Cortex of kidney (tissue), 1 donor: ENCODE measurements at places on chromosomes 7 and 10.

DNA sequence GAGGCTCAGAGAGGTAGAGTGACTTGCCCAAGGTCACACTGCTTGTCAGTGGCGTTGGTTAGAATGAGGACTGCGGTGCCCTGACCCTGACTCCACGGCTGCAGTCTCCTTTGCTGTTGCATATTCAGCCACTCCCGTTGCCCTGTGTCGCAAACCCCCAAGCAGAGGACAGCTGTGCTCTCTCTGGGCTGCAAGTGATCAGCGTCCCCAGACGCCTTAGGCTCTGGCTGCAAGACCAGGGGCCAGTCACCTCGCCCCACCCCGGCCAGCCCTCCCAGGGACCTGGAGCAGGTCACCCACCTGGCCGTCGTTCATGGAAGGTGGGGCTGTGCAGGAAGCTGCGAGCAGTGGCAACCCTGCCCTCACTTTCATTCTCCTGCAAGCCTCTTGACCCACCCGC is 51.7 kb upstream of the NANOS1 start:
- no peak for DNase-seq

- no peak for DNase-seq
Observed at GRCh38 chr10:11057994-11058393, 40.3 kb downstream of the CELF2 start.

GRCh38 chr10:34135515-34135914 is 679.6 kb downstream of the PARD3 start:
- DNase-seq: no peak

GRCh38 chr7:158760936-158761335 is 56.3 kb upstream of the NCAPG2 start:
- DNase-seq: no peak

DNA sequence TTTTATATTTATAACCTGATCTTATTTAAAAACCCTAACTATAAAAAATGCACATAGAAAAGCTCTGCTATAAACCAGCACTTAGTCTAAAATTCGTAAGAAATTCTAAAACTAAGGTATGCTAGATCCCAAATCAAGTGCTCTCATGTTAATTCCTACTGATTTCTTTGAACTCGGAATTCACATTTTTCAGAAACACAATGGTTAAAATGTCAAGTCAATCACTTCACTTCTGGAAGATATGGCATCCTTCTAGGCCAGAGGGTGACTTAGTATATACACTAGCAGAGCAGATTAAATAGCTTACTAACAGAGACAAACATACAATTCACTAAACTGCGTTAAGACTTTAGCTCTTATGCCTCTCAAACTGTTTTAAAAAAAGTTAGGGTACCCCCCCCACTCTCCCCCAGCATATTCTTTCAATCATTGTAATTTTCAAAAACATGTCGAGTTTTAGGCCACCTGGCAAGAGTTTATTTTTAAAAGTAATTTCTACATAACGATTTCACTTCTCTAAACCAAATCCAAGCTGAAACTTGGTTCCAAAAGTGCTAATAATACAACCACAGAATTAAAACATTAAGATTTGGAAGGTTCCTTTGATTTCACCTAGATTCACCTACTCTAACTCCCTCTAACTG is 129.4 kb downstream of the NRBF2 start:
- no peak for DNase-seq

DNA sequence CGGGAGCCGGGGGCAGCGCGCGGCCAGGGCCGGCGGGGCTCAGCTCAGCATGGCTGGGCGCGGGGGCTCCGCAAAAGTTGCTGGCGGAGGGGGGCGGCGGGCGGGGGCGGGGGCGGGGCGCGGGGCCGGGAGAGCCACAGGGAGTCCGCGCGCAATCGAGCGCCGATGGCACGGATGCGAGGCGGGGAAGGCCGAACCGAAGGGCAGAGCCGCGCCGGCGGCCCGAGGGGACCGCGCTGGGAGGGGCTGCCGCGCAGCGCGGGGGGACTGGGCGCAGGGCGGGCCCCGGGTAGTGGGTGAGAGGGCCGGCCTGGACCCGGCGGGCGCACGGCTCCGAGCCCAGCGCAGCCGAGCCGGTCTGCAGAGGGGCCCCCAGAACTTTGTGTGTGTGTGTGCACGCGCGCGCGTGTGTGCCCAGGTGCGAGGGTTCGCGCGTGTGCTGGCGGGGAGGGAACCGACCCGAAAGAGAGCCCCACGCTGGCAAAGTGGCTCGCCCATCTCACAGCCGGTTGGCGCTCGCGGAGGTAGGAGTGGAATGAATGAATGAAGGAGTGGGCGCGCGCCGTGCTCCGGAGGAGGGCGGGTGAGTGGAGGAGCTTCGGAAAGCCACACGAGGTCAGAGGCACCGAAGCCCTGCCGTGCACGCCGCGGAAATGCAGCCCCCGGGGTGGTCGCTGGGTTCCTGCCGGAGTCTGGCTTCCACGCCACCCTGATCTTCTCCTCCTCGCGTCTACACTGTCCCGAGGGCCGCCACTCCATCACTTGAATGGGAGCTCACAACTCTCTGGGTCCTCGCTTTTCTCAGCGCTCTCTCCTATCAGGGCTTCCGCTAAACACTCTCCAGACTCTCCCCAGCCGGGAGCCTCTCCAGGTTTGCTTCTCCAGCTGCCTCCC is at the start of gene HIPK2:
Gene HIPK2 (minus strand): TSS at position 51 of the 894 bp plus-strand sequence. CDS start 375 bp downstream, outside the sequence.
- no peak for DNase-seq

DNA sequence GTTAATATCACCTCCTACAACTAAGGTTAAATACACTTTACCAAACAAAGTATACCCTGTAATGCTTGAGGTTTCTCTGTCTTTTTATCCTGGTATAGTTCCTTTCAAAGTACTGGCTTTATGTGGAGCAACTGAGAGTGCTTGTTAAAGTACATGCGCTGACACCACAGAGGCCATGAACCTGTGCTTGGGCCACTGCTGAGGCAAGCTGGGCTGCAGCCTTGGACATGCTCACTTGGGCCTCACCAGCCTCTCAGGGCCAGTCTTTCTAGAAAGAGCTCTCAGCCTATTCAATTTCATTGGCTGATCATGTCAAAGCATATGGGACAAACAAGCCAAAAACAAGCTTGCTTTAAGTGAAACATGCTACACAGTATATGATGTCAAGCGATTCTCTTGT is 126.1 kb upstream of the DNAJB12 start:
- DNase-seq: no peak

- DNase-seq: no peak
Observed at GRCh38 chr10:125263551-125263950, 103.2 kb upstream of the CTBP2 start.

DNA sequence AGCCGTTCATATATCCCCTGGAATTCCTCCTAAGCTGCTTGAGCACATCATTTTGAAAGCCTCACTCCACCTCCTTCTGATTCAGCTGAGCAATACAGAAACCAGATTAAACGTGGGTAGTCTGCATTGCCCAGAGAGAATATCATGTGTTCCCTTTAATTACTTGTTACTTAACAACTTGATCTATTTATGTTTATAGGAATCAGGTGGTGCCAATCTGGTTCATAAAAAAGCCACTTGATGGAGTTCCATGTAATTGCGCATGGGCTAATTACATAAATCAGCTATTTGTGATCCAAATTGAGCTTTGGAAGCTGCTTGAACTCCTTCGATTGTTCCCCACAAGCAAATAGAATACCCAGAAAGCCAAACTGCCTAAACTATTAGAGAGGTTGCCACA is 114.7 kb upstream of the ADCY1 start:
- DNase-seq: no peak

GRCh38 chr10:3353235-3353634 is 180.7 kb upstream of the PITRM1 start:
- no peak for DNase-seq

GRCh38 chr10:6574664-6575176 is 5.4 kb downstream of the PRKCQ start:
- DNase-seq: no peak

GRCh38 chr10:123512901-123513775 is 153.0 kb upstream of the GPR26 start:
- DNase-seq: no peak

GRCh38 chr10:100562008-100562672 is 26.4 kb downstream of the HIF1AN start:
- no peak for DNase-seq

DNA sequence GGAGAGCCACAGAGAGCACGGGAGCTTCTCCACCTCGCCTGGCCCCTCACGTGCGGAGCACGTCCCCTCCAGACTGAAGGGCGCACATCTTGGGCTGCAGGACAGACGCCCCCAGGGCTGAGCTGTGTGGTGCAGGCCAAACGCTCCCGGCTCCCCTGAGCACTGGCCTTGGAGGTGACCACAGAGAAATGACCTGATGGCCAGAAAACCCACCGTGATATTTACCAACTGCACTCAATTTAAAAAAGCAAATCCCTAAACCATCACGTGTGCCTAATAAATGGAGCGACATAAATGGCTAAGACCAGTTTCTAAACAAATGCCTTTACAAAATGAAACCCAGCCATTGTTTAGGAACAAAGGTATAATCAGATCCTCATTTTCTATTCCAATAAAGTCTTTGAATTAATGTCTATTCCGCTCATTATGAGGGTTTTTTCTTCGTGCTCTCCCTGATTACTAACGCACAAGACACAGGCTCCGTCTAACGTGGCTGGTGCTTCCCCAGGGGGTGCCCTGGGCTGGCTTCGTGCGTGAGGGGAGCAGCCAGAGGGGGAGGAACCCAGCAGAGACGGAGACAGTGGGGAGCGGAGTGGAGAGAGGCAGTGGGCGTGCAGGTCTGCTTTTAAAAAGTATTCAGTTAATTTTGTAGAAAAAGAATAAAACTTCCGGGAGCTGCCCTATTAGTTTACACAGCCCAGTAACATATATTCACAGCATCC is 190.3 kb downstream of the DNAJB6 start:
- no peak for DNase-seq

GRCh38 chr7:103569621-103570305 is 123.8 kb upstream of the SLC26A5 start:
- DNase-seq: no peak

GRCh38 chr7:21355406-21355874 is 72.4 kb upstream of the SP4 start:
- no peak for DNase-seq

DNA sequence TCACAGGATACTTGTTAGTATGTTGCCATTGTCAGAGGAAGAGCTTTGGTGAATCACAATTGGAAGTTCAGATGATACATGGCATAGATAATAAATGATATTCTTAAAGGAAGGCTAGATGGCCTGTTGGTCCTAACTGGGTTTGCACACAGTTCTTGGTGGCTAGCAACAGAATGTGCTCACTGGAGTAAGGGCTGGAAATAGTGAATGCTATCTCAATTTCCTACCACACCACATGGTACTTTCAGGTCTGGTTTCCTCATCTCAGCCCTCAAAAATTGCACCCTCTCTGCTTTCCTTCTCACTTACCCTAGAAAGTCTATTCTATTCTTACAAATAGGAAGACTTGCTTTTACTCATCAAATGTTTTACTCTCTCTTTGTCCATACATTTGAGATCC is 622.5 kb downstream of the ANKRD7 start:
- no peak for DNase-seq

- no peak for DNase-seq
Observed at GRCh38 chr10:103748020-103748419, 107.4 kb downstream of the SH3PXD2A start.

GRCh38 chr10:22389856-22390589 is 44.7 kb downstream of the SPAG6 start:
- DNase-seq: no peak

GRCh38 chr10:3484306-3485056 is 300.5 kb downstream of the KLF6 start:
- no peak for DNase-seq

- no peak for DNase-seq
Observed at GRCh38 chr10:90504172-90504571, 353.7 kb downstream of the HTR7 start.

DNA sequence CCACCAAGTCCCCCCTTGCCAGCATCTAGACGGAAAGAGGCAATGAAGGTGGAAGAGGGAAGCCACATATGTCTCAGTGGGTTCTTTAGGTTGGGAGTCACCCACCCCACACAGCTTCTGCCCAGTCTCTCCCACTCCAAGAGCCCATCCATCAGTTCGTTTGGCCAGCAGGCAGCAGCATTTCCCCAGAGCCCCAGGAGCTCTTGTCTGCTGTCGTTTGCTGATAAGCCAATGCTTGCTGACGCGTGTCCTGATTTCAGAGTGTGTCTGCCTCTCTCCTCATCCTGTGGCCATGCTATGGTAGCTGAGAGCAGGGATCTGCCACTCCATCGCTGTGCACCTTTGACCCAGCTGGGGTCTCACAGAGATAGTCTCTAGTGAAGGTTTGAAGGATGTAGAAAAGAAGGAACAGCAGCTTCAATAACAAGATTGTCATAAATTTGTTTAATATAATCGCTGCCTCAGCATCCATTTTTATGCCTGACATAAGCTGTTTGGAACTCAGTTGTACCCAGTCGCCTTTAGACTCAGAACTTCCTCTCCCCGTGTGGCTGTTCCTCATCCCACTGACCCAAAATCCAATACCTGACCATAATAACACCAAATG is 39.4 kb upstream of the GDF10 start:
- no peak for DNase-seq

DNA sequence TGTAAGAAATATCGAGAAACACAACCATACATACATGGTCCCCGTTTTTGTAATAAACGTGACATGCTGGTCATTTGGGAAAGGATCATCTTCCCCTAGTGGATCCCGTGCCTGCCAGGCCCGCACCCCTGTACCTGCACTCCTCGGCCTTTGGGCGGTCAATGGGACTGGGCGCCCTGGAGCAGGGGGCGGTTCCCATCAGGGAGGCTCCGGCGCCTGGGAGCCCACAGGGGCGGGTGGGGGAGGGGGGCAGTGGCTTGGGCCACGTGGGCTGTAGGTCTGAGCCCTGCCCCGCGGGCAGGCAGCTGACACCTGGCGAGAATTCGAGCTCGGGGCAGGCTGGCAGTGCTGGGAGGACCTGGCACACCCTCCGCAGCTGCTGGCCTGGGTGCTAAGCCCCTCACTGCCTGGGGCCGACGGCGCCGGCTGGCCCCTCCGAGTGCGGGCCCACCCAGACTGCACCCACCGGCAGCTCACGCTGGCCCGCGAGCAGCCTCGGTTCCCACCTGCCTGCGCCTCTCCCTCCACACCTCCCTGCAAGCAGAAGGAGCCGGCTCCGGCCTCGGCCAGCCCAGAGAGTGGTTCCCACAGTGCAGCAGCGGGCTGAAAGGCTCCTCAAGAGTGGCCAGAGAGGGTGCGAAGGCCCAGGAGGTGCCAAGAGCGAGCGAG is 361.6 kb upstream of the GRM3 start:
- DNase-seq: no peak

DNA sequence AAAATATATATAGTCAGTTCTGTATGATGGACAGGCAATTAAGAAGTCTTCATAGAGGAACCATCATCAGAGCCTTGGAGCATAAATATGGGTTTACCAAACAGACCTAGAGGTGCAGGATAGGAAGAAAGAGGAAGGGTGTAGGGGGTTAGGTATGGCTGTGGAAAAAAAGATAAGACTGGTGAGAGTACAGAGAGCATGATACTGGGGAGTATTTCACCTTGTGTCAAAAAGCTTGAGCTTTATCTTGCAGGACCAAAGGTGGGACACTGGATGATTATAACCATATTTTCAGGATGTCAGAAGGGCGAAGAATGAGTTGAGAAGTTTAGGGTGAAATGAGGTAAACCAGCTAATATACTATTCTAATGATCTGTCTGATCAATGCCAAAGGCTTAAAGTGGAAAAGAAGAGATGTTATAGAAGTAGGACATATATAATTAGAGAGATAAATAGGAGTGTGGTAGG is 54.6 kb downstream of the MRPL32 start:
- no peak for DNase-seq

- no peak for DNase-seq
Observed at GRCh38 chr7:148014541-148014940, 576.0 kb upstream of the C7orf33 start.
